ENCODE measurements at places on chromosomes 4 and X. TPM values are rescaled to one million over a fixed set of nuclear protein-coding genes. Genes with fewer than 3 reads are reported as not detected.

PPP1R2C gene
- total RNA-seq, result not detected

TEX13C gene
- not detected for total RNA-seq

SH3TC1 gene
- 27.1 TPM for total RNA-seq

VSIG4 gene
- total RNA-seq, result not detected

COL4A6 gene
- 14.4 TPM for total RNA-seq

HSFX4 gene
- not detected for total RNA-seq

MBNL3 gene
- 0.07 TPM for total RNA-seq

CFAP97 gene
- 11.6 TPM for total RNA-seq

GAGE1 gene
- total RNA-seq, result not detected

DCLK2 gene
- 8.0 TPM for total RNA-seq

FHDC1 gene
- total RNA-seq, result 0.93 TPM

CC2D2A gene
- 11.6 TPM for total RNA-seq

STOX2 gene
- 2.3 TPM for total RNA-seq

GYPA gene
- not detected for total RNA-seq

MID2 gene
- 8.2 TPM for total RNA-seq

TRMT10A gene
- 3.4 TPM for total RNA-seq

MAP7D2 gene
- 5.2 TPM for total RNA-seq

CFAP47 gene
- total RNA-seq, result not detected

RBMX gene
- 204 TPM for total RNA-seq

FUNDC1 gene
- 22.4 TPM for total RNA-seq

APBB2 gene
- 10.8 TPM for total RNA-seq

All from A549 treated with AZD2906 at 1 μM for 4 hours (cell line).